NCI-H1092 (cell line): ENCODE measurements at places on chromosomes 6 and 20.
A peak's percentile ranks its signal among the peaks of the same experiment; 100 is the strongest.

DNA sequence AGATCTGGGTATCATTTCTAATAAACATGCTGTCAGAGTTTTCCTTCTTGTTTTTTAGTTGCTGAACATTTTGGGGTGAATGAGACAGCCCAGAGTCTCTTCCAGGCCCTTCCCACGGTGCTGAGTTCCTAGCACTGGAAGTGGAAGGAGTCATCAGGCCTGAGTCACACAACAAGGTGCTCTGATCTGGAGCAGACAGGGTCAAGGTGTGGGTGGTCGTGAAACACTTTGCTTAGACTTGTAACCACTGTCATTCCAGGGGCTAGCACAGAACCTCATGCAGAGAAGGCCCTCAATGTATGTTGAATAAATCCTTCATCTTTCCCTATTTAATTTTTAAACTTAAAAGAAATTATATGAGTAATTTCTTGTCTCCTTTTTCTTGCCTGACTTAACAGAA is 60.6 kb downstream of the TXLNB start:
- no peak for DNase-seq

- no peak for DNase-seq
These were observed 194.7 kb upstream of the PMEPA1 start for GRCh38 chr20:57904314-57905105.

GRCh38 chr20:51306521-51307358 is 235.8 kb downstream of the NFATC2 start:
- DNase-seq = peak; percentile 49

- peak; percentile 25 for DNase-seq
These were observed 1.1 kb downstream of the CITED2 start for GRCh38 chr6:139373154-139373927.

DNA sequence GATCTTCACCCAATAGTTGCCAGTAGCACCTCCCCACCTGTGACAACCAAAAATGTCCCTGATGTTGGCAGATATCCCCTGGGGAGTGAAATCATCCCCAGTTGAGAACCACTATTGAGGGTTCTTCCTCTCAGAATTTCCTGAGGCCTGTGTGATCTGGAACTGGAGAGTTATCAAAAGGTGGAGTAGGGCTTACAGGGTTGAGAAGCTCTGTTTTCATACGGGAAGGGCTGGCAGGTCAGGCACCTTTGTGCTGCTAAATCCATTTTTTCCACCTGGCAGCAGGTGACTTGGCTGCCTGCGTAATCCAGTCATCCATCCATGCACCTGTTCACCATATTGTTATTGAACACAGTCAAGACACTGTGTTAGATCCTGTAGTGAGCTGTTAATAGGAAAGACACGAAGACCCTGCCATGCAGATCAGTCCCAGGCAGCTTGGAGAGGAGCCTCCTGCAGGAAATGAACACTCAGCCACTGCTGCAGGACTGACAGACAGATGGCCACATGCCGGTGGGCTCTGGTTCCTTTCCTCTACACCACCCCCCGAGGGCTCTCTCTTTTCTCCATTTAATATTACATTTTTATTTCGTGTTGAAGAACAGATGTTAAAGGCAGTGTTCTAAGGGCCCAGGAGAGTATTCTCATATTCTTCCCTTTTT is 5.4 kb downstream of the DUSP22 start:
- DNase-seq = no peak

DNA sequence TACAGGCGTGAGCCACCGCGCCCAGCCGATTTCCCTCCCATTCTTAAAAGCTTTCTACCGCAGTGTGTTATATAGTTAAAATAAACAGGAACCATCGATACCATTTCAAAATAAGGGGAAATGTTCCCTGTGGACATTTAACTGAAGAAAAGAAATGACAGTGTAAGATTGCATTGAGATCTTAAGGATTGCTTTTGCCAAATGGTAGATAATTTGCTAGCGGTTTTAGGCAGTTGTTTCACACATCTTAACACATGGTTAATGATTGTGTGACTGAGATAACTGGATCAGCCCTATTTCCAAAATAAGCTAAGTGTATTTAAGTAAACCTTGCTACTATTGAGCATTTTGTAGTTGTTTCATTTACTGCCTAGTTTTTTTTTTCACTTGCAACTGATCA is 15.6 kb downstream of the STX16 start:
- no peak for DNase-seq

DNA sequence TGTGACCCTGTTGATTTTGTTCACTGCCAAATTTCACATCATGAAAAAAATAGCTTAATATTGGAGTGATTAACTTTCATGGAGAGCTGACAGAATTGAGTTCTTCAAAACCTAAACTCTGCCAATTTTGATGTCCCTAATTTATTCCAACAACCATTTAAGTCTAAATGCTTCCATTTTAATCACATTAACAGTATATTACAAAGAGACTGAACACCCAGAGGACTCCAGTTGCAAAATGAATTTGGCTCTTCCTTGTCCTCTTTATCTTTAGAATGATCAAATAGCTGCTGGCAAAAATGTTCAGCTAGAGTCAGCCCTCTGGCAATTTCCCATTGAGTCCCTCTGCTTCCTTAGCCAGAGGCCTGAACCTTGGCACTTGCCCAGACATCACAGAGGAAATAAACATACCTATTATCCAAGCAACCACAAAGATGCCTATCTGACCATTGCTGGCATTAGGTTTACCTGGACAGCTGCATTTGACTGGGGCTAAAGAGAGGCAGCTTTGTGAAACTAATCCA is 299.0 kb upstream of the STXBP5 start:
- peak; percentile 76 for DNase-seq

GRCh38 chr6:168248148-168248620 is 71.4 kb downstream of the DACT2 start:
- no peak for DNase-seq

DNA sequence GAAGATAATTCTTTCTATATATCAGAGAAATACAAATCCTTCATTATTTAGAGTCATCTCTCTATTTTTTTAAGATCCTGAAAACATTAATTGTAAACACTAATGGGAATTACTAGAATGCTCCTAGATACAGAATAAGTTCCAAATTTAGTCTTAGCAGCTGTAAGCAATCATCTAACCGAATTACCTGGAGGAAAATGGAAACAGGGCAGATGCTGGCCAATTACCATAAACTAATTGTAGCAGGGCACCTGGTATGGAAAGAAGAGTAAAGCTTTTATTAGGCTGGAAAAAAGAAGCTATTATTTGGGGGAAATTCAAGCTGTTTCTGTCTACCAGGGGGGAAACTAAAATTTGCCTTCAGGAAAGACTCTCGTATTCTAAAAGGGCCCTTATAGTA is 257.5 kb downstream of the MMUT start:
- DNase-seq = no peak

GRCh38 chr6:99736302-99736701 is 129.7 kb downstream of the PRDM13 start:
- no peak for DNase-seq

GRCh38 chr6:87431263-87431662 is 23.5 kb downstream of the CFAP206 start:
- no peak for DNase-seq

GRCh38 chr6:104559435-104560202 is 300.1 kb downstream of the HACE1 start:
- no peak for DNase-seq

- no peak for DNase-seq
These were observed 52.5 kb upstream of the CCN2 start for GRCh38 chr6:132003516-132004178.

GRCh38 chr6:169978615-169979161 is 227.3 kb downstream of the ERMARD start:
- DNase-seq = no peak

DNA sequence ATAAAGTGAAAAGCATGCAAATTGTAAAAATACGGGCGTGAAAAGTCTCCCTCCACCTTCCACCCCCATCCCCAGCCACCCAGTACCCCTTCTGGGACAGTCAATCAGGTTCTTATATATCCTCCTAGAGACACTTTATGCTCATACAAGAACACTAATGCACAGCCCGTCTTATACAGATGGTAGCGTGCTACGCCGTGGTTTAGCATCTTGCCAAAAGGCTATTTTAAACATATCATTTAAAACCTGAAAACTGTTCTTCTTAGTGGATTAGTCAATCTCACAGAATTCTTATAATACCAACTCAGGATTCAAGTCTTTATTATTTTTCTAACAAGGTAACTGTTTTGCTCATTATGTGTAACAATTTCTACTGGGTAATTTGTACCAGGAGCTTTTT is 57.2 kb upstream of the MRPS10 start:
- no peak for DNase-seq
